ENCODE measurements at places on chromosomes 2 and 18.
A peak's percentile ranks its signal among the peaks of the same experiment; 100 is the strongest.

DNA sequence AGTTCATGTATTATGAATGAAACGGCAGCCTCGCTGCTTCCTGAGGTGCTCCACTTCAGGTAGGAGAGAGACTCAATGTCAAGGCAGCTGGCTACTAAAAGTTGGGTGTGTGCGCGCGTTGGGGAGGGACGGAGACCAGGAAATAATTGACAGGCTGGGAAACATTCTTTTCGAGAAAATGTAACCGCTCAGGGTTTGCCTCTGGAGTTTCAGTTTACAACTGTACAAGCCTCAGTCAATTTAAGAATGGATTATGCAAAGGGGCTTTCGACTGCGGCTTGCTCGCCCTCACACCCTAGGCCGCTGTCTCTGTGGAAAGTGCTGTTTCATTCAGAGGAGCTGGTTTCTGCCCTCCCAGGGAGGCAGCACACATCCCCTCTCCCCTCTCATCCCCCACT, 4.4 kb upstream of the SPRED2 start:
- DNase-seq, result no peak

GRCh38 chr2:10235099-10235908, 67.4 kb upstream of the HPCAL1 start:
- DNase-seq, result no peak

GRCh38 chr2:43467891-43468290, 127.9 kb downstream of the THADA start:
- no peak for DNase-seq

DNA sequence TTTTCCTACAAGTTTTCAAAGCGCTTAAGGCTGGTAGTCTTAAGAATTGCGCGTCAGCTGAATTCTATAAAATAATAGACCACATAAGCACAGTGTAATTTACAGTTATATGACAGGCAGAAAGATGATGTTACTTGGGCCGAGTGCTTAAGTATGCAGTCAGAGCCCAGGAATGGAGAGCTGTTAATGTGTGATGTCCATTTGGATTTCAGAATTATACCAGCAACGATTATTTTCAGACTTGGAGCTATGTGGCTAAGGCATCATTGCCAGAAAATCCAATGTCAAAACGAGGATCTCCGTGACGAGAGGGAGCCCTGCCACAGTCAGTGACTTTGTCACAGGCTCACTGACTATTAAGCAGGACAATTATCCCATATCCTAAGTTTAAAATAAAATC, 3.4 kb downstream of the KLF7 start:
- DNase-seq, result no peak

GRCh38 chr2:83063511-83063910, 1395.6 kb downstream of the SUCLG1 start:
- DNase-seq, result no peak

- no peak for DNase-seq
These were observed 411.4 kb downstream of the TRIB2 start for GRCh38 chr2:13128139-13128538.

DNA sequence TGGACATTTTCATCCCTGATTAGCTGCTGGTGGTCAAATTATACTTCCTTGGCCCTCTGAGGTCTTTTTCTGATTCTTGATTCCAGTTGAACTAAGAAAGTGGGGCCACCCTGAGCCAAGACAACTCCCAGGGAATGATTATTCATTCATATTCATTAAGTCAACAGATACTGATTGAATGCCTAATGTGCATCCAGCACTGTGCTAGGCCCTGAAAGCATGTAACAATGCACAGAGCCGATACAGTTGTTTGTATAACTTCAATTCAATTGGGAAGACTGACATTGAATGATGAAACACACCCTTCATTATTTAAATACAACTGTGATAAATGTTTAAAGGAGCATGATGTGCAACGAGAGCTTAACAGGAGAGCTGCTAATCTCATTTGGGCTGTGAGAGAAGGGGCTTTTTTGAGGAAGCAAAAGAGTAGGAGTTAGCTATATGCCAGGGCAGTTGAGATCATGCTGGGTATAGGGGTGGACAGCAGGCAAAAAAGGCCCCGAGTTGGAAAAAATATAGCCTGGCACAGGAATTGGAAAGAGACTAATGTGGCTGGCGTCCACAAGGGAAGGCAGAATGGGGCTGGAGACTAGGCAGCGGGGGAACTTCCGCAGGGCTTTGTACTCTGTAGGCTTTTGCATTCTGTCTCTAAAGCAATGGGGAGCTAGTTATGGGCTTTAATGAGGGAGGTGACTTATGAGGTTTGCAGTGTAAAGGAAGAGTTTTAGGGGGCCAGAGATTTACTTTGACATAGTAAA, 57.2 kb upstream of the ACVR1 start:
- DNase-seq, result no peak

GRCh38 chr18:58391231-58391825, 237.6 kb downstream of the ALPK2 start:
- no peak for DNase-seq

- no peak for DNase-seq
These were observed 14.9 kb upstream of the KLF11 start for GRCh38 chr2:10028407-10028987.

GRCh38 chr2:174051741-174052583, 86.8 kb upstream of the SP3 start:
- peak; percentile 53 for DNase-seq

- no peak for DNase-seq
These were observed 76.7 kb downstream of the MRPS9 start for GRCh38 chr2:105114551-105114950.

DNA sequence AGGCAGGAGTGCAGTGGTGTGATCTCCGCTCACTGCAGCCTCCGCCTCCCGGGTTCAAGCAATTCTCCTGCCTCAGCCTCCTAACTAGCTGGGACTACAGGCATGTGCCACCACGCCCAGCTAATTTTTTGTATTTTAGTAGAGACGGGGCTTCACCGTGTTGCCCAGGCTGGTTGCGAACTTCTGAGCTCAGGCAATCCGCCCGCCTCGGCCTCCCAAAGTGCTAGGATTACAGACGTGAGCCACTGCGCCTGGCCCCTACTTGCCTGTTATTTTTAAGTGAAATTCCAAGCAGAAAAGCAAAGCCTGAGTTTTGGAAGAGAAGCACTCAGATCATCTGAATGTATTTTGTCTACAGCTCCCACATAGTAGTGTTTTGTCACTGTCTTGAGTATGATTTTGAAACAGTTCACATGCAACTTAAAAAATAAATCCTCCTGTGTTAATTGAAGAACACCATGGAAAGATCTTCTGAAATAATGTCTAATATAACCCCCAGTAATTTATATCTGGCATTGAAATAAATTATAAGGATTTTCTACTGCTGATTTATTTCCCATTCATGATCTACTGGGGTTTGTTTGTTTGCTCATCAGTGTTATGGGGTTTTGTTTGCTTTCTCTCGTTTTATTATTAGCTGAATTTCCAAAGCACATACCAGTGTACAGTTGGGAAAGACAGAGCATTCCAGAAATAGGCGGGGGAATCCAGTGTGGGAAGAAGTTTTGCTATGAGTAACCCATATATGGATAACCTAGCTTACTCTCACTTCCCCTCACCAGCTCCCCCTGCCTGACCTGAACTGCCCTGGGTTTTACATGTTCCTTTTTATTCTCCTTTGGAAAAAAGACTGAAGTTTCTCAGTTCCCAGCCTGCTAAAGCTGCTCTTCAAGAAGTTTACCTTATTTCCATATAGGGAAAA, 80.1 kb upstream of the MAP3K20 start:
- no peak for DNase-seq

DNA sequence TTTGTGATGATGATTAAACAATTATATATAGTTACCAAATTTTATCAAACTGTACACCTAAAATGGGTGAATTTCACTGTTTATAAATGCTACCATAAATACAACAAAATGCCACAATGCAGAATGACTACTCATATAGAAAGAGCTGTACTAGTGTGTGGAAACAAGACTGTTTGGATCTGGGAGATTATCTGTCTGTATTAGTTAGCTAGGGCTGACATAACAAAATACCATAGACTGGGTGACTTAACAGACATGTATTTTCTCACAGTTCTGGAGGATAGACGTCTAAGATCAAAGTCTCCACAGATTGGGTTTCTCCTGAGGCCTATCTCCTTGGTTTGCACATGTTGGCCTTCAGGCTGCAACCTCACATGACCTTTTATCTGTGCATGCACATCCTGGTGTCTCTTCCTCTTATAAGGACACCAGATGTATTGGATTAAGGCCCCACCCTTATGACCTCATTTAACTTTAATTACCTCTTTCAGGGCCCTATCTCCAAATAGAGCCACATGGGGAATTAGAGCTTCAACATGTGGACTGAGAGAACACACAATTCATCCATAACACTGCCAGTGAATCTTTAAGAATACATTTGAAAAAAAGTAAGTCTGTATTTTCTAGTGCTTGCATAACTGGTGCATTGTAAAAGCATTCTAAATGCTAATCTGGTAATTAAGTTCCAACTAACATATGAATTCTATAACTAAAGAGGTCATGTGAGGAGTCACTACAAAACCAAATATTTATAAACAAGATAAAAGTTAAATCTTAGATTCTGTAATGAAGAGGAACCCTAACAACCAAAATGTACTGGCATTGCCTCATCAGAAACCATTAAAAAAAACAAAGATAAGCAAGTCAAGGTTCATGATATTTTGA, 699.6 kb downstream of the NYAP2 start:
- no peak for DNase-seq

- DNase-seq, result no peak
These were observed 79.0 kb downstream of the EDAR start for GRCh38 chr2:108910011-108910431.

- no peak for DNase-seq
These were observed 20.2 kb downstream of the ARHGEF33 start for GRCh38 chr2:38909872-38910271.

DNA sequence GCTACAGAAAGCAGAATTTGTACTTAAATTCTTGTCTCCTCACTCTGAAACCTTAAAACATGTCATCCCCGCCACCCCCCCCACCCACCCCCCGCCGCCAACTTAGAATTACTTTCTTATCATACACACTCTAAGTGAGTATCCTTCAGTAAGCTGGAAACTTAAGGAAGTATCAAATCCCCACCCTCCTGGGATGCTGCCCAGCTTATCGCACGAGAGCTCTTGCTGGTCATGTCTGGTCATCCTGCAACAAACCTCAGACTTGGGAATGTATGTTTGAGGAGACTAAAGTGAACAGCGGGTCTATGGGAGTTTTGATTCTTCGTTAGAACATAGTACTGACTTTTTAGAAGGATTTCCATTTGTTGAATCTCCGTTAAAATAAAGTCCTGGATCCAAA, 203.3 kb downstream of the PTGR3 start:
- DNase-seq, result peak; percentile 53

DNA sequence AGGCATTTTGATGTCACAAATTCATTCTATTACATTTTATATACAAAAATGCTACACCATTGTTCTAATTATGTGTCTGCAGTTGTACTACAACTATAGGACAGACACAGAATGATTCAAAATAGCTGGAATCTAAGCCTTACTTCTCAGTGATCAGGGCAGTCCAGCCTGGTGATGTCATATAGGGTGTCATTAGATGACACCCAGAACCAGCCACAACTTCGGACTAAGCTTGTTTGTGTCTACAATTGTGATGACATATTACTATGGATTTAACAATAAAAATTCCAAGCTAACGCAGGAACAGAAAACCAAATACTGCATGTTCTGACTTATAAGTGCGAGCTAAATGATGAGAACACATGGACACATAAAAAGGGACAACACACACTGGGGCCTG, 31.0 kb downstream of the M1AP start:
- DNase-seq, result no peak

GRCh38 chr2:27672723-27673486, 9.2 kb downstream of the SLC4A1AP start:
- no peak for DNase-seq

DNA sequence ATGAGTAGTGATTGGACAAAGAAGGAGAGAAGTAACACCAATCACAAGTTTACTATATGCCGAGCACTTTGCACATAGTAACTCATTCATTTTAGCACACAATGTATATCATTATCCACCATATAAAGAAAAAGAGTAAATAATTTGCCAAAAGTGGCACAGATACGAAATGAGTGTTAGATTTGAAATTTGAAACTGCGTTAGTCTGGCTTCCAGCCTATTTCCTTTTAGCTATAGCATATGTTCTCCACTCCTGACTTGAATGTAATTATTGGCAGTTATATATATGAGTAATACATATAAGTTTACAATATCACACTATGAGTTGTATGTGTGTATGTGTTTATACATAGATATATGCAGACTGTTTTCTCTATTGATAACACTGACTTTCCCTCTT, 98.6 kb downstream of the NOL4 start:
- DNase-seq, result no peak

- DNase-seq, result no peak
These were observed 227.2 kb upstream of the SETBP1 start for GRCh38 chr18:44453505-44453904.

- DNase-seq, result no peak
These were observed 53.1 kb downstream of the OLA1 start for GRCh38 chr2:174195253-174195652.

DNA sequence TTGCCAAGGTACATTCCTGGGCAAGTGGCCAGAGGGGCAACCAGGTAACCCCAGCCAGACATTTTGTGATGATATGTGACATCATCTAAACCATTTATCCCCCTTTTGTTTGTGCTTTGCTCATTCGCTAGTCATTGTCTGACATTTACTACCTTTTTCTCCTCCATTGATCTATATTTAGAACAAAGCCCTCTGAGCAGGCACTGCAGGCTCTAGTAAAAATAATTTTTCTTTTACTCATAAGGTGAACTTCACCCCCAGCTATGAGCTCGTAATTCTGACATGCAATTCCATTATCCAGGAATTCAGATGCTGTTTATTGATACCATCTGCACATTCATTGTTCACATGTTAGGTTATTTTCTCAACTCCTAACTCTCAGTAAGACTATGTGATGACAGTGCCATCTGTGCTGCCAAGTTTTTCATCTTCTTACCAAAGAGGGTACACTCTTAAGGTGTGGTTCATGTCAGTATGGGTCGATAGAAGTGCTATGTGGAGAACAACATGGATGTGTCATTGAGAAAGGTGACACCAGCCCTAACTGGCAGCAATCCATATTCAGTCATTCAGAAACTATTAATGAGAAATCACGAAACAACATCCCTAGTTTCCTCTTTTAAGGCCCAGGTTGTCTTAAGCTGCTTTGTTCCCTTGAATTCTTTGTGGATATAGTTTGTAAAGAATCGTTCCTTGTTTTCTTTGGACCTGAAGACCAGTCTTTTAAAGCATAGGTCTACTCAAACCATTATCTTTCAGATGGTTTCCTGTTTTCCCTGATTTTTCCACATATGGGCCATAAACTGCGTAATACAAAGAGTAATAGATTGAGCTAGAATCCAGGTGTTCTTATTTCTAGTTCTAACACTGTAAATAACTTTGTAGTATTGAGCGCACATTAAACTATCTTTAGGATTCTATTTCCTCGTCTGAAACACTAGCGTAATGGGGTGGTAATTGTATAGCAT, 978.1 kb upstream of the CDH2 start:
- DNase-seq, result no peak

DNA sequence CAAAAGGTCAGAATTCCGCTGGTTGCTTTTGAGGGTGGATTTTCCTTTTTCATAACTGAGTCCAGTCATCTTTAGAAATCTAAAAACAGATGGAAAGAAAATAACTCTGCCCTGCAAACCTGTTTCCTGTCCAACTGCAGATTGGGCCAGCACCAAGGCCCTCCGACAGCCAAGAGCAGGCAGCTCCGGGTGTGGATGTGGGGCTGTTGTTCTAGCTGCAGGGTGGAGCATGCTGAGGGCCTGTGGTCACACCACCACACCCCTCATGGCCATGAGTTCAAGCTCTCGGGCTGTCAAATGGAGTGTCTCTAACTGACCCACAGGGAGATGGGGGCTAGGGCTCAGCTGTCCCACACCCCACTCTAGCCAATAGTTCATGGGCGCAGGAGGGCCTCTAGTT, 69.3 kb upstream of the BZW1 start:
- DNase-seq, result peak; percentile 82

Measured in left cardiac atrium (tissue), 4 donors.